ENCODE measurements at places on chromosomes 2 and 18. TPM values are rescaled to one million over a fixed set of nuclear protein-coding genes. Genes with fewer than 3 reads are reported as not detected.

- DNase-seq, result no peak
These were observed 22.5 kb upstream of the SCYGR5 start for GRCh38 chr2:227643990-227644551.

- no peak for DNase-seq
These were observed 262.5 kb downstream of the TGIF1 start for GRCh38 chr18:3712491-3712890.

DNA sequence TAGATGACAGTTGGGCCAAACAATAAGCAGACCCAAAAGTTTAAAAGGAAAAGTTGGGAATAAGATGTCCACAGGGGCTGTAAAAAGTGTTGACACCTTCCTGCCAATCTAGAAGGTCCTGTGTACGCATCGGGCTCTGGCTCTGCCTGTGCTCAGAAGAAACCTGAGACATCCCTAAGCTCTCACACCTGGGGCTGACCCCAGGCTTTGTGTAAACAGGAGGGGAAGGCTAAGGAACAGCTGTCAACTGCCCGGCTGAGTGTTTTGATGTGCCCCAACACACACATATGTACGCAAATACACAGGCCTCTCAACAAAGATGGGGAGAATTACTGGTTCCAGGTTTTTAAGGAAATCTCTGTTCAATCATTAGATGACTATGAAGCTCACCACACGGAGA, 59.5 kb downstream of the TMEM131 start:
- DNase-seq, result no peak

The NEU2 gene
- not detected for total RNA-seq

GRCh38 chr18:35424356-35424755, 47.2 kb upstream of the ZNF396 start:
- DNase-seq, result no peak

DNA sequence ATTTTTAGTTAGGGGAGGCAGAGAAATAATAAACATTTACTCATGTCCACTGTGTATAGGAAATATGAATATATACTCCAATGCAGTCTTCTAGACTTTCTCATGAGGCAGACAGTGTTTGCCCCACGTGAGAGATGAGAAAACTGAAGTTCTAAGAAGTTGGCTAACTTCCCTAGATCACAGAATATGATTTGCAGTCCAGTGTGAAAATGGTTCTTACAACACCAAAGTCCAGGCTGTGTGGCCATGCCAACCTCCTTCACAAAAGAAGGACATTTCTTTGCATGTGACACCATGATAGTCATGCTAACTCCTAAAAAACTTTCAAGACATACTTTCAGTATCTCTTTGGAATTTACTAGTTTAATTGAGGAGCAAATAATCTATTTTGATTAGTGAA, 143.7 kb downstream of the IRS1 start:
- DNase-seq, result no peak

DNA sequence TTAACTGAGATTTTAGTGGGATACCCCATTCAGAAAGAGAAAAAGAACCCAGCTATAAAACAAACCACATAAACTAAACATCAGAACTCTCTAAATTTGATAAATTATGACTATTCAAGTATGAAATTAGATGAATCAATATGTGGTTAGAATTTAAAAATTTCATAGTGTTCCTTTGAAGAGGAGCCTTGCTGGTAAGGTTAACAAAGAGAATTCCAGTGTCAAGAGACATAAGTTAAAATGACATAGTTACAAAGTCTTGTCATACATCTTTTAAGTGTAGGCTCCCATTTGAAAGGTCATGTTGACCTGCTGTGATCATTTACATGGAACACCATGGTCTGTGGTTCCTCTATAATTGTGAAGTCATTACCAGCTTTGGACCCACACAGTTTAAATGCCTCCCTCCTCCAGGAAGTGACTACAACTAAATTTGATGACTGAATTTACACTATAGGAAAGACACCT, 231.6 kb upstream of the ETAA1 start:
- DNase-seq, result no peak

DNA sequence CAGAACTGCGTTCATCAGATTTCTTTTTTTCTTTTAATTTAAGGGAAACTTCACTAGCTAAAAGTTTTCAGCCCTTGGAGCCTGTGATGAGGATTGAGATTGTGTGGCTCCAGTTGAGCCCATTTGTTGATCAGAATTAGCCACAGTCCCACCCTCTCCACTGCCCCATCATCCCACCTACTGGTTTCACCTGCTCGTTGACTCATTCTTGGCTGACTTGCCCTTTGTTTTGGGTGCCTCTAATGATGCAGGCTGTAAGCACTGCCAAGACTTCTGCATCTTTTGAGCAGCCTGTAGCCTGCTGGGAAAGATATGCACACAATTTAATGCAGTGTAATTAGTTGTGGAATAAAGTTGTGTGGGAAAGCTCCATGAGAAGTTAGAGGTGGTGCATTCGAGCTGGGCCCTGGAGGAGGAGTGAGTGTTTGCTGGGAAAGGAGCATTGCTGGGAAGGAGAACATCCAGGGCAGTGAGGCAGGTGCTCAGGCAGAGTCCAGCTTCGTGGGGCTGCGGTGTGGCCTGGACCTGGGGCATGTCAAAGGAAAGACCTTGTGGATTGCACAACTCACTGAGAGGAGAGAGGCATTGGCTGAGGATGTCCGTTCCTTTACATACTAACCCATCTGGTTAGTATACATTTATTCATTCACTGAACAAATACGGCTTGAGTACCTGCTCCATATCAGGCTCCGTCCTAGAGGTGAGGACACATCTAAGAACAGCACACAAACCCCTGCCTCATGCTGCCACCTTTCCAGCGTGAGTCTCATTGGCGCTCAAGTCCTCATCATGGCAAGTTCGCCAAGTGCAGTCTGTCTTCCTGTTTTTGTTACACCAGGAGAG, 18.2 kb downstream of the ASPRV1 start:
- DNase-seq, result no peak

DNA sequence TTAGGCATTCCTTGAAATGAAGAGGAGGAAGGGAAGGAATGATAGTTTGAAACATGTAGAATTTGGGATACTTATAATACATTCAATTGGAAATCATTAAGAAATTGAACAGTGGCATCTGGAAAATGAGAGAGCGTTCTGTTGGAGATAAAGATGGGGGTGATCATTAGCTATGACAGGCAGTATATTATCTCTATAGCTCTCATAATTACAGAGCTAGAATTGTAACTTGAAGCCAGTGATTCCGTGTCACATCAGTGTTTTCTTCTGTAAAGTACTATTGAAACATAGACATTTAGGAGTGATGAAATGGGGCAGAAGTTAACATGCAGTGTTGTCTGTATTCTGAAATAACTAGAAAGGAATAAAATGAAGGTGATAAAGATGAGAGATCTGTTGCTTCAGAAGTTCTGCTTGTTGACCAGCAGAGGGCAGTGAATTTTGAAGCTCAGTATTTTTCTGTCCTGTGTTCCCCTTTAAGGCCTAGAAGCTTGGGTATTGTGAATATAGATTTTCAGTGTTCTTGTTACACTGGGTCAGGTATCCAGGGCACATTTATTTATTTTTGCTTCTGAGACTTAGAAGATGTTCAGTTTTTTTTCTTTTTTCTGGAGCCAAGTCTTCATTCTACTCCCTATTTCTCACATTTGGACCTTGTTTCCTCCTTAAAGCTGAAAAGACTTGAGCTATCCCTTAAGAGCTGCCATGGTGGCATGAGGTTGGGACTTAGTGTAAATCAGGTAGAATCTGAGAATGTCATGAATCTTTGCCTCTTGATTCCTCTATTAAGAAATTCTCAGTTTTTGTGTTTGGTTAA, 157.4 kb downstream of the TAF4B start:
- DNase-seq, result no peak

- no peak for DNase-seq
These were observed 298.6 kb upstream of the FAM98A start for GRCh38 chr2:33897741-33898140.

- no peak for DNase-seq
These were observed 949.8 kb upstream of the LRATD1 start for GRCh38 chr2:13682540-13683272.

- DNase-seq, result no peak
These were observed 173.5 kb downstream of the MREG start for GRCh38 chr2:215839816-215840215.

- no peak for DNase-seq
These were observed 60.5 kb upstream of the ALKAL2 start for GRCh38 chr2:348361-348916.

GRCh38 chr2:61785583-61785982, 68.3 kb downstream of the FAM161A start:
- DNase-seq, result no peak

DNA sequence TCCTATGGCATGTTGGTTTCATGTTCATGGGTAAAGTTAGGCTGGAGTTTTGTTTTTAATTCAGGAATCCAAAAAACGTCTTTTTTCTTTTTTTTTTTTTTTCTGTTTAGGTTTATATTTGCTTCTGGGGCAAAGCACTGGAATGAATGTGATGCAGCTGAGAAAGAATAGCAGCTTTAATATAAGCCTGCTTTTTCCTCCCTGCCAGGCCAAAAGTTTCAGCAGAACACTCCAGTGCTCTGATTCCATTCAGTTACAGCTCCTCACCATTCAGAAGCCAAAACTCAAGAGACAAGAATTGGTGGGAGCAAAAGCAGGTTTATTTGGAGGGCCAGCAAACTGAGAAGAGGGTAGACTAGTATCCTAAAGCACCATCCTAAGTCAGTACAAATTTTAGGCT, 102.7 kb upstream of the PELI1 start:
- DNase-seq, result no peak

The HOXD3 gene
- total RNA-seq, result 11.8 TPM

- DNase-seq, result no peak
These were observed 86.8 kb downstream of the OLA1 start for GRCh38 chr2:174161490-174161889.

DNA sequence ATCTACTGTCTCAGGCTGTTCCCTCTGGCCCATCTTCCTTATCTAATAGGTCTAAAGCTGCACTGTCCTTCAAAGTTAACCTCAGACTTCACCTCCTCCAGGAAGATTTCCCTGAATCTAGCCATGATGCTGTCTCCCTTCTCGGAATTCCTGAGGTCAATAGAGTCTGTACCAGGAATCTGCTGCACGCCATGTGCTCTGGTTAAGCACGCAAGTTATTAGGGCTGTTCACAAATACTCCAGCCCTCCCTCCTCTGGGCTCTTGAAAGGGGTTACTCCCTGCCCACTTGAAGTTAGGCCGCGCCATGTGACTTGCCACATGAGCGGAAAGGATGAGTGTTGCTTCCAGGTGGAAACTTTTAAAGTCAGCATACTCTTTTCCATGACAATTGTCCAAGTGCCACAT, 43.6 kb downstream of the MCFD2 start:
- no peak for DNase-seq

The RIT2 gene
- not detected for total RNA-seq

DNA sequence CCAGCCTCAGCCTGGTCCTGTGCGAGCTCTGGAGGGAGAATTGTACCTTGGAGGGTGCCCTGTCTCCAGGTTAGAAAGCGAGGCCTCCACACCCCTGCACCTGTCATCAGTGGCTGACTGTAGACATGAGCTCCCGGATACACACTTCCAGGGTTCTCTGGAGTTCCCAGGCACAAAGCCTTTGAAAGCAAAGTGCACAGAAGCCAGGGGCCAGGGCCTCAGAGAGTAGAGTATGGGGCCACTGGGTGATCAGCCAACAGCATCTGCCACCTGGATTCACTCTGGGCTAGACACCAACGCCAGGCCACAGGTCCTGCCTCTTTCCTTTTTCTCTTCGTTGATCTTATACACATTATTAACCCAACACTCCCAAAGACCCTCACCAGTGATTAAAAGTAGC, 239.4 kb upstream of the HDAC4 start:
- peak; percentile 42 for DNase-seq

DNA sequence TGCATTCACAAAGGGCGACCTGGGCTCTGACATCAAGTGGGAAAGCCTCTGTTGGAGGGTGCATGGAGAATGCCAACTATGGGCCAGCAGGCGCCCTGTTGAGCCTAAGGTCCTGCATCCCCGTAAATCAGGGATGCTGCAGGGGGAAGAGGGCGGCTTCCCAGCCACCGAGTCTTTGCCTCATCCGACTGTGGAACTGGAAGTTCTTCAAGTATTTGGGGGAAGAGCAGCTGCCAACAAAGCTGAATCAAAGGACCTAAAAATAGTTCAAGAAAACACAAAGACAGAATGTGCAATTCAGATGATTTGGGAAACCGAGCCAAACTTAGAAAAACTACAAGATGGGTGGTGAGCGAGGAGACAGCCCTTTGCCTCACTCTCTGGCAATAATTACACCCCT, 281.1 kb upstream of the MGAT5 start:
- DNase-seq, result no peak

DNA sequence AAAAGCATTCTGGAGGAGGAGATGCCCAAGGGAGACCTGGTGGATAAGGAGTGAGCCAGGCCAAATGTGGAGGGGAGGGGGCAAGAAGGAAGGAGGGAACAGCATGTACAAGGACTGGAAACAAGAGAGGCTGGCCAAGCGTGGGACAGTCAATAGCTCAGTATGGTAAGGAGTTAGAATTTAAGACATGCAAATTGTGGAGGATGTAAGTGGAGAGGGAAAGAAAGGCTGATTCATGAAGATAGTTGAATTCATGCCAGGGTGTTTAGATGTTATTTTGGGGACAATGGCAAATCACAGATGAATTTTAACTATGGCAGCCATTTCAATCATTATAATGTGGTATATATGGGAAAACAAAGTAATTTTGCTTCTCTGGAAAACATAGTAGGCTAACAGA, 462.3 kb downstream of the MEIS1 start:
- no peak for DNase-seq

The IL1RL1 gene
- 10.6 TPM for total RNA-seq

DNA sequence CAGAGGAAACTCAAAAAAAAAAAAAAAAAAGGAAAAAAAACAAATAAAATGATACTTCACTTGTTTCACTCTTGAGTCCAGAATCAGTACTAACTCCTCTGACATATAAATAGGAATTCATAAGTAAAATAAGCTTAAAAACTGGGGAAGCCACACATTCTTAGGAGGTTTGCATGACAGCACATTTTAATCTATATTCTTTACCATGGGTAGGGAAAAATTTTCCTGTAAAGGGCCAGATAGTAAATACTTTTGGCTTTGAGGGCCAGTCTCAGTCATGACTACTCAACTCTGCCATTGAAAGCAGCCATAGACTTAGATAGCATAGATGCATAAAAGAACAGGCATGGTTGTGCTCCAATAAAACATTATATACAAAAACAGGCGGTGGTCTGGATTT, 145.2 kb downstream of the BCL11A start:
- DNase-seq, result no peak

- DNase-seq, result no peak
These were observed 374.0 kb downstream of the ZNF516 start for GRCh38 chr18:76121011-76121410.

- DNase-seq, result no peak
These were observed 698.2 kb downstream of the TRIB2 start for GRCh38 chr2:13414897-13415296.

DNA sequence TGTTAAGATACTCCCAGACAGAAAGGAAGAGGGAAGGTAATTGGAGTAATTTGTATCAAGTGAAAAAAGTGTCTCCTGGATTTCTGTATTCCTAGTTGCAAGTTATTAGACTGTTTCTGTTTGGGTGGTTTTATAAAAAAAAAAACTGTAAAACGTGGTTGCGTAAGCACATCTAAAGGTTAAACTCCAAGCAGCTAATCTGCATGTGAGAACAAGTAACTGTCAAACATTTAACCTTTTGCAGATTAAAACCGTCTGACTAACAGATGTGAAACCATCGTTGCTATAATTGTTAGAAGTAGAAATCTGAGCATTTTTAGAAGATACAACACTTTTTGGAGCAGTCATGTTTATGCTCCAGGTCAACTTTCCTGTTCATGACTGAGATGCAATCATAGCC, 72.3 kb downstream of the AFF3 start:
- no peak for DNase-seq

- no peak for DNase-seq
These were observed 33.1 kb downstream of the NGEF start for GRCh38 chr2:232979871-232980461.

- DNase-seq, result no peak
These were observed 616.2 kb downstream of the GALR1 start for GRCh38 chr18:77865853-77866252.

All from vagina (tissue), 2 donors.